ENCODE measurements at places on chromosomes 12 and 14.

GRCh38 chr14:32846821-32847365 is 91.8 kb upstream of the NPAS3 start:
- DNase-seq: no peak

DNA sequence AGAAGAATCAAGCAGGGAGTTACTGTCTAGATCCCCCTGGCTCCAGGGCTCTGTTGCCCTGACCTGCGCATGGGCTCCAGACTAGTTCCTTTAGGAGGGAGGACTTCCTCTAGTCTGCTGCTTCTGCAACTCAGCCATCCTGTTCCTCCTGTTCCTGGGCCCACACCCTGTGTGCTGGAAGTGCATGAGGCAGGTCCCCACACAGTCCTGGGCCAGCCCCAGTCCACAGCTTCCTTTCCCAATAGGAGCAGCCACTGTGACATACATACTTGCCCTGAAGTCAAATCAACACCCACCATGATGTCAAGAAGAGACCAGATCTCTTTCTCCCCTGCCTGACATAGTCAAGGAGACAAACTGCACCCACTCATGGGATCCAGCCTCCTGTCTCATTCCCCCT is 1.3 kb downstream of the SDR9C7 start:
- no peak for DNase-seq

GRCh38 chr12:129901254-129901653 is 2.6 kb downstream of the TMEM132D start:
- no peak for DNase-seq

GRCh38 chr12:15910864-15911721 is at the start of gene DERA:
DERA (plus strand) TSS chr12:15911332; CDS start chr12:15911384, 52 bp downstream.
- DNase-seq: peak; percentile 57

DNA sequence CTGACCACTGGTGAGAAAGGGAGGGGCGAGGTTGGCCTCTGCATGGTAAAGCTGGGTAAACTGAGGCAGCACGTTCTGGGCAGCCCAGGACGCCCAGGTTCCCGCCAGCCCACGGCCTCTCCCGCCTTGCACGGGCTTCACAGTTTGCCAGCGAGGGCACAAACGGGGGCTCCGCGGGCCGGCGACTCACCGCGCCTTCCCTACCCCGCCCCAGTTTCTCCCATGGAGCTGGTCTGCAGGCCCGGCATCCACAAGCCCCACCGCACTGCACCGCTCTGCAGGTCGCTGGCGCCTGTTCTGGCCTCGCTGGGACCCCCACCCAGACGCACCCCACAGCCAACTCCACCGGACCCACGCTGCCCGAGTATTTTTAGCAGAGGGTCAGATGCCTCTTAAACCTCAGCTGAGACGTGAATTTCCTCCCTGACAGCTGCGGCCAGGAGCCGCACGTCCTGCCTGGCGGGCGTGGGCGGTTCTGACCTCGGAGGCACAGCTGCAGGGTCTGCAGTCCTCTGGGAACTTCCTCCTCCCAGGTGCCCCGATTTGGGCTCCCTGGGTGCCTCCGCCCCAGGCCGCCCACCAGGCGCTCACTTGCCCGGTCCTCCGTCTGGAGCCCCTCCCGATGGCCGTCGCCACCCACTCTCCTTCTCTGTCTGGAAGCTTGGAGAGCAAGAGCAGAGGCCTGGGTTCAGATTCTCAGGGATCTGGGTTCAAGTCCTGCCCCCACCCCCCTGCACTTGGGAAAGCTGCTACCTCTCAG is 29.5 kb upstream of the INF2 start:
- DNase-seq: no peak

- no peak for DNase-seq
These were observed 99.1 kb upstream of the CCND2 start for GRCh38 chr12:4174417-4174816.

GRCh38 chr12:107335802-107336570 is 242.6 kb upstream of the CRY1 start:
- no peak for DNase-seq

DNA sequence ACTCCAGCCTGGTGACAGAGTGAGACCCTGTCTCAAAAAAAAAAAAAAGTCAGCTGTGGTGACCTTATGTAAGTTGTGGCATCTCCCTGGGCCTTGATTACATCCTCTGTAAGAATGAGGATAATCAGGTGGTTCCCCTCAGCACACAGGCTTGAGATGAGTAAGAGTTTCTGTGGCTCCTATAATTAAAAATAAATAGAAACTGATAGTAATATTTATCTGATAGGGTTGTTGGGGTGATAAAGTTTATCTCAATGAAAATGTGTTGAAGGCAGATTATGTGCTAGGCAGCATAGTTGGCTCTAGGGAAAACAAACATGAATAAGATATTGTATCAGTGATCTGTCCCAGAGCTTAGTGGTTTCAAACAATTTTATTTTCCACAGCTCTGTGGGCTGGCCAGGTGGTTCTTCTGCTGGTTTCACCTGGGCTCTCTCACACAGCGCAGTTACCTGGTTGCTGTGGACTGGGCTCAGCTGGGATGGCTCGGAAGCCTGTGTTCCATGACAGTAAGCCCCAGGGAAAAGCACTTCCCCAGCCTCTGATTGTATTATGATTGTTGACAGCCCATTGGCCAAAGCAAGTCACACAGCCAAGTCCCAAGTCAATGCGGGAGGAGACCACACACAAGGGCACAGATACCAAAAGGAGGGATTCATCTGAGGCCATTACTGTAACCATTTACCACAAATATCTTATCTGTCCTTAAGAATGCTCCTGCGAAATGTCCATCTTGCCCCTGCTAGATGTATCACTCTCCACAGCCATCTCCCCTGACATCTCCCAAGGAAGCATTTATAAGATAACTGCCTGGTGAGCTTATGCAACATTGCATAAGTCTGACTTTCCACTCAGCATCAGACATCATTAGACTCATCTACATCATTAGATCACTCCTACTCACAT is 151.7 kb downstream of the NUAK1 start:
- DNase-seq: no peak

DNA sequence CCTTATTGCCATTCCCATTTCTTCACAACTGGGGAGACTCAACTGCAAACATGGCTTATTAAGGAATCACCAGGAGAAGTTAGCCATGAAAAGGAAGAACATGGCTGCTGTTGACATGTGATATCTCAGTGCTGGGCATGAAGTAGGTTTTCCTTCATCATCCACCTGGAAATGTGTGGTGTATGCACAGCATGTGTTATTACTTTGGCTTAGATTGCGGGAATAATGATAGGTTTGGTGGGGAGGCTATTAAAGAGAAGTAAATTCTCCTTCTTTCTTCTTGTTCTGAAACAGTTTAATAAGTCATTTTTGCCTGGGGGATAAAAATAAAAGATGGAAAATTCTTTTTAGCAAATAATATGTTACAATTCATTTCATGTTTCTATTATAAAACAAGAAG is 23.7 kb upstream of the CLEC14A start:
- no peak for DNase-seq

GRCh38 chr14:92236243-92236900 is 86.6 kb upstream of the SLC24A4 start:
- DNase-seq: no peak

DNA sequence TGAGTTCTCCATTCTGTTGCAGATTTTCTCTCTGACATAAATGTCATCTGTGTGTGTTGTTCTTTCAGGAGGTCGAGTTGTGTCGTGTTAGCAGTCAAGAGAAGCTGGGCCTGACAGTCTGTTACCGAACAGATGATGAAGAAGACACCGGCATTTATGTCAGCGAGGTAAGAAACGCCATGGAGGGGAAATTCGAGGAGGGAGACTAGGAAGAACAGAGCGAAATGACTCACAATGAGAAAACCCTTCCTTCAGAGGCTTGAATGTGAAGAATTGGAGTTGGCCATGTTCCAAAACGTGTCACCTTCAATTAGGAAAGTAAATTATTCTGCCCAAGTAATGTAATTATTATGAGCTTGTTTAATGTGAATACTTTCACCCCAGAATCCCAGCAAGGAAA is 364.5 kb downstream of the PDZRN4 start:
- DNase-seq: no peak

DNA sequence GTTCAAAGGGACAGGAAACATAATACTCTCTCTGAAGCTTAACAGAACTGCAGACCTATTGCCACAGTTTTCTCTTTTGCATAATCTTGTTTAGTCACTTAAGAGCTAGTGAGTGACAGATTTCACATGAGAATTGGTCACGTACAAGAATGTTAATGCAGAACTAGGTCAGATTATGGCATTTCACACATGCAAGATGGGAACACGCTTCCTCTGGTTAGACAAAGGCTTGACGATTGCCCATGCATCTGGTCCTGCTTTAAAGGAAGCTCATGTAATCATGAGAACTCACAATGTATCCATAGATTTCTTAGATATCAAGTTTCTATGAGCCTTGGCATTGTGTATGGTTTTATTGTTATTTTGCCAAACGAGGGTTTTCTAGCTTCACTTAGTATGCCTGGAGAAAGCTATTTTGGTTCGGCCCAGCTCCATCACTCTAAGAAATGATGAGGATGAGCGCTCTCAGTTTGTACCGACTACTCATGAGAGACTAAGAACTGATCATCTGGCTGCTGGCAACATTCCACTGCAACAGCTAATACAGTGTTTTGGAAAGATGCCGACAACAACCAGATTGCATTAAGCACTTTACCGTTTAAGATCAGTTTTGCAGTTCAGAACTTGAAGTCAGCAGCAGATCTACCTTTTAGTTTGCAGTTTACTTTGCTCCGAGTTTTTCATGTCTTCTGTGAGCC is 380.0 kb downstream of the DIO2 start:
- DNase-seq: peak; percentile 97

DNA sequence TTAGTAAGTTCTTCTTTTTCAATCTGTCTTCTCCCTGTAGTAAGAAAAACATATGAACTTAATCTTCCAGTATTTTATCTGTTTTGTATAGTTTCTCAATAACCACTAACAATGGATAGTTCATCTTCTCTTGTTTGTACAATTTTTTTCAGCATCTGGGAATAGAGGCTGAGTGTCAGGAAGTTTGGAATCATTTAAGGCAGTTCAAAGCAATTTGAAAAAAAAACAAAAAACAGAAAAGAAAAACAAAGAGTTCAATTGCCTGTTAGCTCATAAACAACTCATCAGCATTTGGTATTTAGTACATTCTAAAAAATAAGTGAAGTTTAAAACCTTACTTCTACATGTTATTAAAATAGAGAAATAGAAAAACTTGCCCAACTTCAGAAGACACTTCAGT is 116.8 kb downstream of the PLCZ1 start:
- DNase-seq: no peak

DNA sequence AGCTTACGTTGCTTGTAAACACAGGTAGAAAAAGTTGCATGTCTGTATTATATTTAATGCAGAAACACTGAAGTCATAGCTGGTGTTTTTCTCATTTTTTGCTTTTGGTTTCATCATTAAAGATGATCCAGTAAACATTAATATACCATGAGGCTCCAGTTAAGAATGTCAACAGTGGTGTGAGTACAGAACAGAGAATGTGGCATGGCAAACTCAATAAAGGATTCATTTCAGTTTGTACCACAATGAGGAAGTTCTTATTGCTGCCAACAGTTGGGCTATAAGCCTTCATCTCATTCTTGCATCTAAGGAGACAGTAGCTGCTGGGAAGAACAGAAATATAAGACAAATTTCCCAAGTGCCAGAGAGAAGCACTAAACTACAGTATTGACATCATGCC is 72.1 kb upstream of the ST8SIA1 start:
- DNase-seq: no peak

DNA sequence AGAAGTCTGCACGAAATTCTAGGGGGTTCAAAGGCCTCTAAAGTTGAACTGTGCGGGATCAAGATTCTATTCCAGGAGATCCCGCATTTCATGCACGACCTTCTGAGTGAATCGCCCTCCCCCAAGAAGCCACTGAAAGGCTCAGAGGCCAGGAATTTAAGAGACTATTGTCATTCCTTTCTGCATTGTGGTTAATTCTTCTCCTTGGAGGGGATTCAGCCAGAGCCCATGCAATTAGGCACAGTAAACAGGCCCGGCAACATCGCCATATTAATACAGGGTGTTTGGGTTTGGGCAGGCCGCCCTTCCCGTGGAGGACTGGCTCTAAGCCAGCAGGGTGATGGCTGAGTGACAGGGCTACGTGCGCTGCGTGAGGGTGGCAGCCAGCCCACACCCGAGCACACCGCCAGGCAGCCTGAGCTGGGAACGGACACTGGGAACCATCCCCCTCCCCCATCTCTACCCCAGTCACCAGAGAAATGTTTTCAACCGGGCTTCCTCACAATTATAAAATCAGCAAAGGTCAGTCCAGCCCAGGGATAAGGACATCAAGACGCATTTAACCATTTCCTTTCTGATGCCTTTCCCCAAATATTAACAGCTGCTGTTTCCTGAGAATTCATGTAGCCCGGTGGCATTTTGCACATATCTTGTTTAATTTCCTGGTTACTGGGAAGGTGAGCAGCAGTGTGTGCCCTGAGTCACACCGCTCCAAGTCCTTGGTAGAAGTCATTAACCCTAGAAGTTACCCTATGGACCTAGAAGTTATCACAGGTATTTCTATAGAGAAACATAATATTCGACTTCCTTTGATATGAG is 12.5 kb downstream of the EGLN3 start:
- DNase-seq: peak; percentile 73

DNA sequence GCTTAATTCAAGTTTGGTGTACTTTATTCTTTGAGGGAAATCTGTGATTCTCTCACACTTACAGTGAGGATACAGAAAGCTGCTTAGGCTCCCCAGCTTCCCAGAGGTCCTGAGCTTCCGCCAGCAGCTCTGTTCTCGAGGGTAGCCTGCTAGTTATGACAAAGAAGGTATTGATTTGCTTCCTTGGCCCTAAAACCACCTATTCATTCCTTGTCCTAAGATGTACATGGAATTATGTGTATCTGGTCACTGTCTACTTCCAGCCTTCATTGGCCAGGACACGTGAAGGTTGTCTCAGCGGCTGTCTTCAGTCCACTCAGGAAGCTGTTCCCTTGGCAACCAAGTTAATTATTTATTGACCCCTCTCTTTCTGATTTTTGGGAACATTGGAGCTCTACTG is 55.7 kb downstream of the GALNT8 start:
- DNase-seq: no peak

- no peak for DNase-seq
These were observed 6.6 kb downstream of the APPL2 start for GRCh38 chr12:105229371-105229770.

- DNase-seq: no peak
These were observed 142.9 kb downstream of the ASCL1 start for GRCh38 chr12:103100257-103100831.
